ENCODE measurements at places on chromosomes 2 and 18. TPM values are rescaled to one million over a fixed set of nuclear protein-coding genes. Genes with fewer than 3 reads are reported as not detected.

GRCh38 chr2:235045336-235045972, 93.6 kb downstream of the SH3BP4 start:
- peaks cover 1% of the 10 kb centered on the region for H3K4me1 ChIP-seq
- H3K36me3 ChIP-seq = peaks cover 55% of the 10 kb centered on the region
- no peak overlapping the region for H3K27ac ChIP-seq
- H3K4me3 ChIP-seq = no peak overlapping the region
- no peaks in the 10 kb centered on the region for H3K27me3 ChIP-seq

GRCh38 chr2:230759481-230760167, 47.0 kb downstream of the CAB39 start:
- H3K4me3 ChIP-seq = no peak overlapping the region
- H3K4me1 ChIP-seq = peaks cover 7% of the 10 kb centered on the region
- no peak for DNase-seq
- H3K27ac ChIP-seq = no peak overlapping the region

DNA sequence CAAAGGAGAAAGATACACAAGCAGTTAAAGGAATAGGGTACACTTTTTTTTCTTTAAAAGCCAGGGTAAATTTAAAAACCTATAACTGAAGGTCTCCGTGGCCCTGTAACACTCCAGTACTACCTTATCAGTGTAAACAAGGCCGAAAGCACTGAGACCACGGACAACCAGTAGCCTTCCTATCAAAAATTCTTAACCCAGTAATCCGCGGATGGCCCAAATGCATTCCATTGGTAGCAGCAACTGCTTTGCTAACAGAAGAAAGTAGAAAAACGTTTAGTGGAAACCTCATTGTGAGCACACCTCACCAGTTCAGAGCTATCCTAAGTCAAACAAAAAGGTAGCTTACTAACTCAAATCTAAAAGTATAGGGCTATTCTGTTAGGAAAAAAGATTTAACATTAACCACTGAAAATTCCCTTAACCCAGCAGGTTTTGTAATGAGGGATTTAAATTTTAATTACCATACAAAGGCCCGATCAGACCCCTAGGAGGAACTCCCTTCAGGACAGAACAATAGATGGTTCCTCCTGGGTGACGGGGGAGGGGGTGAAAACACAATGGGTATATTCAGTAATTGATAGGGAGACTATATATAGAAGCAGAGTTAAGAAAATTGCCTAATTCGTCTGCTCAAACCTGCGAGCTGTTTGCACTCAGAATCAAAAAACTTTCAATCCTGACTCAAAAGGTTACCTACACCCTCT, 50.8 kb upstream of the CWC22 start:
- no peaks in the 10 kb centered on the region for H3K36me3 ChIP-seq
- no peak overlapping the region for H3K4me3 ChIP-seq
- no peaks in the 10 kb centered on the region for H3K27me3 ChIP-seq
- no peak for DNase-seq

GRCh38 chr2:231935207-231935524, 9.0 kb upstream of the NPPC start:
- no peaks in the 10 kb centered on the region for H3K4me1 ChIP-seq

DNA sequence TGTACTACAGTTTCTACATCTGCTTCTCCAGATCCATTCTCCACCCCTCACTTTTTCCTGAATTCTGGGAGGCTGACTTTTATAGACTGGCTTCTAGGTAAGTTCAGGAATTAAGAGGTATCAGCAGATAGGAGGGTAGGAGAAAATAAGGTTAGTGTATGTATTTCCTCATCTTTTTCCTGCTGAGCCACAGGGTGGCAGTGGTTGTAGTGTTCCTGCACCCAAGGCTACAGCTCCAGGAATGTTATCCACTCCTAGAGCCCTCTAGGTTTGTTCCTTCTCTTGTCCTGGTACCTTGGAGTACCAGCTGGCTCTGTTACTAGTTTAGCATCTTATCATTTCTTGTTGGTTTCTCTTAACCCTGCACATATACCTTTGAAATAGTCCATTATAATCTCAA, 40.7 kb upstream of the C2orf66 start:
- peaks cover 7% of the 10 kb centered on the region for H3K4me1 ChIP-seq
- peaks cover 2% of the 10 kb centered on the region for H3K27me3 ChIP-seq
- no peak for DNase-seq
- H3K4me3 ChIP-seq = no peak overlapping the region

- no peak for DNase-seq
- H3K4me3 ChIP-seq = no peak overlapping the region
- peak overlapping the region; percentile 15 for H3K27ac ChIP-seq
- peaks cover 3% of the 10 kb centered on the region for H3K36me3 ChIP-seq
Observed at GRCh38 chr2:50649626-50650402, 382.1 kb downstream of the NRXN1 start.

- no peaks in the 10 kb centered on the region for H3K36me3 ChIP-seq
- DNase-seq = no peak
- H3K27ac ChIP-seq = peak within 1 kb of the TSS; percentile 88
- peak within 1 kb of the TSS; percentile 91 for H3K4me3 ChIP-seq
- peaks cover 29% of the 10 kb centered on the region for H3K27me3 ChIP-seq
- peaks cover 6% of the 10 kb centered on the region for H3K4me1 ChIP-seq
Observed at GRCh38 chr2:230068651-230069055, at the start of gene SLC16A14. SLC16A14 (minus strand) TSS chr2:230068924; CDS start chr2:230059352, 9,572 bp downstream.

DNA sequence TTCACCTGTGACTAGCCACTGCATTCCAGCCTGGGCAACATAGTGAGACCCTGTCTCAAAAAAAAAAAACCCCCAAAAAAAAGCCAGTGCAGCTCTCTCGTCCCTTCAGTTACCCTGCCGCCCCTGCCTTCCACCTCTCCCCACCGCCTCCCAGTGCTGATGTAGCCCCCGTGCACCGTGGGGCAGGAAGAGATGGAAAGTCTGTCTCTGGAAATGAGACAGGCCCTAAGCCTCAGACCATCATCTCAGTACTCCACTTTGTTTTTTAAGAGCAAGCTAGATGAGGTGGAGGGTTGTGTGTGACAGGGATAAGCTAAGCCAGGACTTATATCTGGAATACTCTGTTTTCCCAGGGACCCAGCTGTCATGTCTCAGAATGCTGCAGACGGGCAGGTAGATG, 32.0 kb downstream of the MERTK start:
- H3K27me3 ChIP-seq = no peaks in the 10 kb centered on the region
- H3K4me1 ChIP-seq = peaks cover 20% of the 10 kb centered on the region
- no peak for DNase-seq

GRCh38 chr2:19219060-19219459, 139.4 kb downstream of the OSR1 start:
- no peak overlapping the region for H3K27ac ChIP-seq
- no peaks in the 10 kb centered on the region for H3K36me3 ChIP-seq
- H3K4me1 ChIP-seq = peaks cover 2% of the 10 kb centered on the region
- H3K4me3 ChIP-seq = no peak overlapping the region

DNA sequence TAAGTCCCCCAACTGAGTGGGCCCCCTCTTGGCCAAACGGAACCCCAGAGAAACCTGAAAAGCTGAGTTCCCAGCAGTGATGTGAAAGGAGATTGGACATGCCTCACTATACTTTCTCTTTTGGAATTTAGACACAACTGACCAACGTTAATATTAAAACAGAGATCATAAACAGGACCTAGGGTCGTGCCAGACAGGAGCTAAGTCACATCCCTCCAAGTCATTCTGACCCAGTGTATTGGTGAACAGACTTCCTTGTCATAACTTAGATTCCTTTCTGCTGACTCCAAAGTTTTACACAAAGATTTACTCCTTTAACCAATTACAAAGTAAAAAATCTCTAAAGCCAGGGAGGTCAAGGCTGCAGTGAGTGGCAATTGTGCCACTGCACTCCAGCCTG, 46.9 kb downstream of the UXS1 start:
- H3K27ac ChIP-seq = peak overlapping the region; percentile 80
- H3K4me1 ChIP-seq = peaks cover 15% of the 10 kb centered on the region
- DNase-seq = no peak
- no peak overlapping the region for H3K4me3 ChIP-seq
- H3K27me3 ChIP-seq = no peaks in the 10 kb centered on the region

The SCN9A gene
- total RNA-seq = 1.5 TPM

The RPE gene
- total RNA-seq = 51.3 TPM

The GRB14 gene
- total RNA-seq = 11.6 TPM

The AP1S3 gene
- total RNA-seq = 23.2 TPM

The INHBB gene
- total RNA-seq = not detected

The NETO1 gene
- not detected for total RNA-seq

Measured in mesothelial cell of epicardium (in vitro differentiated cells).